Esophagus squamous epithelium (tissue), 5 donors: ENCODE measurements at places on chromosomes 2 and 18.

- DNase-seq: no peak
These were observed 170.2 kb upstream of the SMAD2 start for GRCh38 chr18:48100651-48101165.

GRCh38 chr2:107001062-107001461 lies 115.1 kb upstream of the ST6GAL2 start:
- no peak for DNase-seq

GRCh38 chr2:30722936-30723725 lies 84.1 kb downstream of the CAPN13 start:
- no peak for DNase-seq

GRCh38 chr18:73119574-73119973 lies 251.8 kb upstream of the NETO1 start:
- no peak for DNase-seq

DNA sequence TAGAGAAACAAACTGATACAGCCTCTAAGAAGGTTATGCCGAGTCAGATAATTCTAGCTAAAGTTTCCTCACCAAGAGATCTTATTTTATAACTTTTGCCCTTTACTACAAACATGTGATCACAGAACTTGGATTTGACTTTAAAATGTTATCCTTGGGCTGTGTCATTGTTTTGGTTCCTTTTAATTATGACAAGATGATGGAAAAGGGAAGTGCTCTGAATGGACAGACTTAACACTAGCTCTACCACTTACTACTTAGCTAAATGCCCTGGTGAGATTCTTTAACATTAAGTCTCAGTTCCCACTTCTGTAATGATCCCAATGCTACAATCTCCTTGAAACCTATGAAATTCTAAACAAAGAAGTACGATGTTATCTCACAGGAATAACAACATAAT lies 69.9 kb downstream of the RTTN start:
- DNase-seq: no peak

DNA sequence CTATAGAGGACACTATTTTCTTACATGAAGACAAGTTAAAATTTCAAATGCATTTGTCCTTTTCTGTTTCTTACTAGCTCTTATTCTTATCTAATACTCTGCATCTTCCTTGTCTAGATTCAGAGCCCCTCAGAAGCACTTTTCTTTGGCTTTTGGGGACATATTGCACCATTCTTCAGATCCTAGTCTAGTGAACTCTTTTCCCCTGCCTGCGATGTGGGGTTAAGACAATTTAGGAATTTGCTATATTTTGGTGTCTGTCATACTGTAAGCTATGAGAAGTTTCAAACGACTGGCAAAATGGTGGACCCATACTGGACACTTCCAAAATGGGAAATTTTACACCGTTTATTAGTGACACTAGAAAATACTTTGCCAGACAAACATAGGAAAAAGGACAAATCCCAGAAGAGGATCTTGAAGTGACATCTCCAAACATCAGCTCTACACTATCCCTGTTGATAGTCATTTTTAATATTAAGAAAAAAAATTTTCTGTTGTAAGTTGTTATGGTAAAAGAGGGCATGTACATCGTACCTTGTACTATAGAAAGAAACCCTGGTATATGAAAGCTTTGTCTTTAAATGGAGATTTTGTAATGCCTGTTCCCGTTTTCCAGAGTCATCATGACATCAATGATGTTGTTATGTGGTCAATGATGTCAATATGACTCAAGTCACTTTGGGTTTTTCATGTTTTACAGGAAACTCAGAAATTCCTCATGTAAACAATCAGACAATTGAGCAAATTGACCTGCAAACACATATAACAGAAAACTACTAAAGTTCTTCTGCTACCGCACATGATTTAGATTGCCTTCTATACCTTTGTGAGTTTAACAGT lies 4.4 kb upstream of the KYNU start:
- no peak for DNase-seq

DNA sequence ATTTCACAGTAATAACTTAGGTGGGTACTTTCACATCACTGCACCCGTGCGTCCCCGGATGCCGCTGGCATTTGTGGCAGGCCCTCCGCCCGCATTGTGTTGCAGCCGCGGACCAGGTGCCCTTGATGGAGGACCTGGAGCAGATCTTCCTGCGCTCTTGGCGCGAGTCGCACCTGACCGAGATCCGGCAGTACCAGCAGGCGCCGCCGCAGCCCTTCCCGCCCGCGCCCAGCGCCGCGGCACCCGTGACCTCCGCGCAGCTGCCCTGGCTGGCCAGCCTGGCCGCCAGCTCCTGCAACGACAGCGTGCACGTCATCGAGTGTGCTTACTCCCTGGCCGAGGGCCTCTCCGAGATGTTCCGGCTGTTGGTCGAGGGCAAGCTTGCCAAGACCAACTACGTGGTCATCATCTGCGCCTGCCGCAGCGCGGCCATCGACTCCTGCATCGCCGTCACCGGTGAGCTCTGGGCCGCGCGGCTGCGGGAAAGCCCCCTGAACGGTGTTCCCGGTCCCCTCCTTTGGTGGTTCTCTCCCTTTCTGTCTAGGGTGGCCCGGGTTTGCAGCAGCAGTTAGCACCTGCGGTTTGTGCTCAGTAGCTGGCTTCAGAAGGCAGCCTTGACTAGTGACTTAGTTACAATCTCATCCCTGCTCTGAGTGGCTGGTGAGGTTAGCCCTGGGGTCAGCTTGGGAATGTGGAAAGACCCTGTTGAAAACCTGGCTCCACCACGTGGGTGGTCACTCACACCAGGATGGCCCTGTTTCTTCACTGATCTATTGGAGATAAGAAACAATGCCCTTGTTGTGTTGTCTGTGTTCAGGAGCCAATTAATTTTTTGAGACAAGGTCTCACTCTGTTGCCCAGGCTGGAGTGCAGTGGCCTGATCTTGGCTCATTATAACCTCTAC lies 59.1 kb downstream of the GREB1 start:
- DNase-seq: no peak

DNA sequence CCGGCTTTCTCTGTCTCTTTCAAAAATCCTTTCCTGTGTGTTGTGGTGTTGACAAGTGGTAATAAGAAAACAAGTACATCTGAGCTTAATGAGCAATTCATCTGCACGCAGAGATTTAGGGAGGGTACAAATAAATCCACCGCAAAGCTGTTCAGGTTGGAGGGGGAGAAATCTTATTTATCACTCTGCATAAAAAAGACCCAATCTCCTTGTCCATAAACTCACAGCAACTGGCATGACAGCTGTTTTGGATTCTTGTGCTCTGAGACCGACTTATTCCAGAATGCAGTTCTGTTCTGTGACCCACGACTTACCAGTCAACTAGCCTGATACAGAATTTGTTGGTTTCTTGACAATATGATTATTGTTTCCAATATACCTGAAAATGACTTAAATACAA lies 380.1 kb downstream of the SOX11 start:
- no peak for DNase-seq

DNA sequence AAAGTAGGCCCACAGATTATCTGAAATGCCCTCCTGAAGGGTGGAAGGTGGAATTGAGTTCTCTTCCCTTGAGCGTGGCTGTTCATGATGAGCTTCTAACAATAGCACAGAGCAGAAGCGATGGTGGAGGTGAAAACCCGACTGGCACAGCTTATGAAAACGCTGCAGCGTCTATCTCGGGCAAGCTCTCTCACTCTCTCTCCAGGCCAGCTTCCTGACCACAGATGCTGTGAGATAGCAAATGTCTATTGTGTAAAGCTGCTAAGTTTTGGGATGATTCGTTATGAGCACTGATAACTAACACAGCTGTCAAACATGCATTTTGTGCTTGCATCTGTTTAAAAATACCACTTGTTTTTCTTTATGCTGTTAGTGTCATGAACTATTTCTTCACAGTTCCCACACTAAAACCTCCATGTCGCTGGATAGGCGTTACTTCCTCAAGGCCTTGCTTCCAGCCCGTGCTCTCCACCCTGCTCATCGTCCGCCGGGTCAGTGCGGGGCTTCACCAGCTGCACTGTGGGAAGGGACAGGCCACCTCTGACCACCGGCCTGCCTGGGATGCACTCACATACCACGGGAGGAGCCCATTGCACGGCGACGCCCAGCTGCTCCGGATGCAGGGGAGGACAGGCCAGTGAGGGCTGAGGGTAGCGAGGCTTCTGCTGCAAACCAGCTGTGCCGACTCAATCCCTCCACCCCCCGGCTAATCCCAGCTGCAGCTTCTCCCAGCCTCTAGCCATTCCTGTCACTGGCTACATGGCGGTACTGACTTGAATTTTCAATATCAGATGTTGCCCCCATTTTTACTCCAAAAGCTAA lies 60.0 kb upstream of the OTOS start:
- DNase-seq: no peak

DNA sequence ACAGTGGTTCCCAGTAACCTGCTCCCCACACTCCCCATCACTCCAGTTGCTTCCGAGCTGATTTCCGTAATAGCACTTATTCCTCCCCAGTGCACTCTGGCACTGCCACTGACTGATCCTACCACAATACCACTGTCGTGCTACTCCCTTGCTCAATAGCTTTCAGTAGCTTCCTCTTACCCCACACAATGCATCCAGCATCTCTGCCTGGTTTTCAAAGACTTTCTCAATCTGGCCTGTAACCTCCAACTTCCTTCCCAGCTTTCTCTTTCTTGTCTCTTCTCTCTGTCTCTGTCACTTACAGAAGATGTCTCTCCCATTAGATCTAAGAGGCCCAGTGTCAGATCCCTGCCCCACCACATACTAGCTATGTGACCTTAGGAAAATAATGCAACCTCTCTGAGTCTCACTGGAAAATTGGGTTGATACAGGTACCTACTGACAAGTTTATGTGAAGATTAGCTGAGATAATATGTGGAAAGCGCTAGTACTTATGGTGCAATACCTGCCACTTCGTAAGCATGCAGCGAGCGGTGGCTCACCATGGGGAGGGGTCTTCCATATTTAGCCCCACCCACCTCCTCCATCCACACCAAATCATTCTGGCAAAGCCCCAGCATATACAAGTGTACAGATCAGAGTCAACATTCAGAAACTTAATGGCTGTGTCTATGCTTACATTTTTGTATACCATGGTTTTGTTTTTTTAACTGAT lies 36.7 kb downstream of the SFXN5 start:
- DNase-seq: no peak

DNA sequence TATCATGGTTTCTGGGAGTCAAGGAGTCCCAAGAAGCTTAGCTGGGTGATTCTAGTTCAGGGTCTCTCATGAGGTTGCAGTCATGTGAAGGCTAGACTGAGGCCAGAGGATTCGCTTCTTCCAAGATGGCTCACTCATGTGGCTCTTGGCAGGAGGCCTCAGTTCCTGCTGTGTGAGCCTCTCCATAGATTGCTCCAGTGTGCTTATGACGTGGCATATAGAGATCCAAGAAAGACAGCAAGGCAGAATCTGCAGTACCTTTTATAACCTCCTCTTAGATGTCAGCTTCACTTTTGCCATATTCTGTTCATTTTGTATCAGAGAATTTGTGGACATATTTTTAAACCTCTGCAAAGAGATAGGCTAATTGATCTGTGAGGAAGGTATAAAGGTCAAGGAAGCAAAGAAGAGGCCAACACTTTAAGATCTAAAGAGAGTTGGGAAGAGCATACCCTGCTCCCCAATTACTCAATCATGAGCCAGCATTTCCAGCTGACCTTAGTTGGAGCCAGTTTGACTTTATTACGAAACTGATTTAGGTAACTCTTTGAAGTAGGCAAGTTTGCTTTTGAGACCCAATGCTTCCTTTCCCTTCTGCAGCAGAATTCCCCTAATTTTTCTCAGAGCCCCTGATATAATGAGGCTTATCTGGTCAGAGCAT lies 134.7 kb downstream of the EML6 start:
- no peak for DNase-seq

- DNase-seq: no peak
These were observed 270.7 kb downstream of the FSIP2 start for GRCh38 chr2:186009341-186009740.

GRCh38 chr2:217735034-217735433 lies 267.8 kb downstream of the TNS1 start:
- no peak for DNase-seq

- no peak for DNase-seq
These were observed 256.4 kb downstream of the SS18 start for GRCh38 chr18:25834061-25834460.

DNA sequence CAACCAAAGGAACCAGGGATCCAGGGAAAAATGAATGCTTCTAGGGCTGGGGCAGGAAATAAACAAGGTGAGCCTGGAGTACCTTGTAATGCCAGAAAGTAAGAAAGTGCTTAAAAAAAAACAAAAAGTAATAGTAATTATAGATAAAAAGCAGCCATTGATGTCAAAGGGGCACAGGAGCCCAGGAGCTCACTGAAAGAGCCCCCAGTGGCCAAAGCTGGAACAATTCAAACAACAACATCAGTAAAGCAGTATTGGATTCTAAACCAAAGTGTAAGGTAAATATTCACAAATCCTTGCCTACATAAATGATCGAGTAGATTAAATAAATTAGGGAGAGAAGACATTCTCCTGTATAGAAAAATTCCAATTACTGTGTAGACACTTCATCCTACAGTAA lies 114.3 kb upstream of the ARL4C start:
- no peak for DNase-seq

DNA sequence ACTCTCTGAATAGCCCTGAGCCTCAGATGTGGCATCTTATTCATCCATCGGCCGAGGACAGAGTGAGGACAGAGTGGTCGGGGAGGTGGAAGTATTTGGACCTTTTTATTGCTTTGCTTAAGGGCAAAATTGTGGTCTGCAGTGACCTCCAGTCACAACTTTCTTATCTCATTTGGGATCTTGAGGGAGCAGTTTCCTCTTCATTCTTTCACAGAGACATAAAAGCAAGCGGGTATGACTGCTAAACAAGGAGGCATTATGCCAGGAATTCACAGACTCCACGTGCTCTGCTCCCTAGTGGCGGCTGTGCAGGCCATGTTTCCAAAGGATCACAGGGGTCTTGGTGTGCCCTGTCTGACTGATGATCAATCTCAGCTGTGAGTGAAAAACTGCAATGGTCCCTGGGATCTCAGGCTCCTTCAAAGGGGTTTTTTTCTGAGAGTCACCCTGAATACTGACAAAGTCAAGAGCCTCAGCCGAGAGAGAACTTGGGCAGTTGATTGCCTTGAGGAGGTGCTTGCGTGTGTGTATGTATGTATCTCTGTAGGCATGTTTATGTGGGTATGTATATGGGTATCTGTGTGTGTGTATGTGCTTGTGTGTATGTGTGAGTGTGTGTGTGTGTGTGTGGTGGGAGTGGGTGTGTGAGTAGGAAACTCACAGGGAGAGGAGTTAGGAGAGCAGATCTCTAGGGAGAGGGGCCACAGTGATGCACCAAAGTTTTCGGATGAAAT lies 47.7 kb downstream of the RAPGEF4 start:
- no peak for DNase-seq

- no peak for DNase-seq
These were observed 150.4 kb downstream of the ZFP36L2 start for GRCh38 chr2:43075811-43076585.
